Activated naive CD4-positive, alpha-beta T cell (primary cell): ENCODE measurements at places on chromosomes 7 and 10.

DNA sequence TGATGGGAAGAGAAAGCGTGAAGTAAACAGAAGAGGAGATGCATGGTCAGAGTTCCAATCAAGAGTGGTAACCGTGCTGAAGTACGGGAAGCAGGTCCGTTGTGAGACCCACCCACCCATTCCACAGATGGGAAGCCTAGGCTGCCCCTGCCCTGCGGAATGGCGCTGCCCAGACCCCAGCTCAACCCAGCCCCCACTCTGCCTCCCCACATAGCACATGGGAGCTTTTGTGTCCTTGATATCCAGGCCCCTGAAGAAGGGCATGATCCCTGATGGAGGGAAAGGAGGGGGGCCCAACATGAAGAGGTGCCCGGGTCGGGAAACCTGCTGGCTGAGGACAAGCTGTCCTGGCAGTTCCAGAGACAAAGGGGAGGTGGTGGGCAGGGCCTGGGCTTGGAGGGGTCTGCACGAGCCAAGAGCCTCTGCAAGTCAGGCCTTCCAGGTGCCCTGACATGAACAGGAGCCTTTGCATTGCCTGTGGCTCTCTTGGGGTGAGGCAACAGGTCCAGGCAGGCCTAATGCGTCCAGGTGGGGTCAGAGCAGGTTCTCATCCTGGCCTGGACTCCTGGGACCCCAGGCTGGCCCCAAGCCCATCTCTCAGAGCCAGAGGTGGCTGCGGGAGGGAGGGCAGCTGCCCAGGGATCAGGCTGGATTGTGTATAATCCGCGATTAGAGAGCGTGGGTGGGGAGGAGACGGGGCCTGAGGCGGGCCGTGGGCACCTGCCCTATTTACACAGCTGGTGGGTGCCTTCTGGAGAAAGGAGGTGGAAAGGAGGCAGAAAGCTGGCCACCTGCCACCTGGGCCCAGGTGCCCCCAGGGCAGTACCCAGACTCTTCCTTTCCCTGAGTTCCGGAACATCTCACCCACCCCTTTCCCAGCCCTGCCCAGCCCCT is 23.5 kb downstream of the YKT6 start:
- DNase-seq, result no peak

GRCh38 chr7:139526578-139527544 is 3.4 kb downstream of the CLEC2L start:
- DNase-seq, result no peak

DNA sequence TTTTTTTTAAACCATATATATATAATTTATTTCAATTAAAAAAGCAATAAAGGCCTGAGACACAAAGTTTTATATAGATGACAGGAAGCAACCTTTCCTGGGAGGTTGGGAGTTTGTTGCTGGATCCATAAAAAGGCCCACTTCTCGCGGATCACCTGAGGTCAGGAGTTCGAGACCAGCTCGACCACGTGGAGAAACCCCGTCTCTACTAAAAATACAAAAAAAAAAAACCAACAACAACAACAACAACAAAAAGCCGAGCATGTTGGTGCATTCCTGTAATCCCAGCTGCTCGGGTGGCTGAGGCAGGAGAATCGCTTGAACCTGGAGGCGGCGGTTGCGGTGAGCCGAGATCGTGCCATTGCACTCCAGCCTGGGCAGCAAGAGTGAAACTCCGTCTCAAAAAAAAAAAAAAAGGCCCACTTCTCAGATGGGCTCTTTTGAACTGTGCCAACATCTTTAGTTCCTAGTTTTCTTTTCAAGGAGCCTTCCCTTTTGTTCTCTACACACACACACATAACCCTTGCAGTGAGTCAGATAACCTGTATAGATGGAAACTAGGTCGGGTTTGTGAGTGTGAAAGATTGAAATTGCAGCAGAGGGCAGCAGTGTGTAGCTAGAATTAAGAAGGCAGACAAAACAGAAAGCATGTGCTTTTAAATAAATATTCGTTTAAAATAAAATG is 1.2 kb upstream of the SMNDC1 start:
- no peak for DNase-seq

GRCh38 chr10:131641231-131641630 is 259.6 kb upstream of the PPP2R2D start:
- DNase-seq, result no peak

DNA sequence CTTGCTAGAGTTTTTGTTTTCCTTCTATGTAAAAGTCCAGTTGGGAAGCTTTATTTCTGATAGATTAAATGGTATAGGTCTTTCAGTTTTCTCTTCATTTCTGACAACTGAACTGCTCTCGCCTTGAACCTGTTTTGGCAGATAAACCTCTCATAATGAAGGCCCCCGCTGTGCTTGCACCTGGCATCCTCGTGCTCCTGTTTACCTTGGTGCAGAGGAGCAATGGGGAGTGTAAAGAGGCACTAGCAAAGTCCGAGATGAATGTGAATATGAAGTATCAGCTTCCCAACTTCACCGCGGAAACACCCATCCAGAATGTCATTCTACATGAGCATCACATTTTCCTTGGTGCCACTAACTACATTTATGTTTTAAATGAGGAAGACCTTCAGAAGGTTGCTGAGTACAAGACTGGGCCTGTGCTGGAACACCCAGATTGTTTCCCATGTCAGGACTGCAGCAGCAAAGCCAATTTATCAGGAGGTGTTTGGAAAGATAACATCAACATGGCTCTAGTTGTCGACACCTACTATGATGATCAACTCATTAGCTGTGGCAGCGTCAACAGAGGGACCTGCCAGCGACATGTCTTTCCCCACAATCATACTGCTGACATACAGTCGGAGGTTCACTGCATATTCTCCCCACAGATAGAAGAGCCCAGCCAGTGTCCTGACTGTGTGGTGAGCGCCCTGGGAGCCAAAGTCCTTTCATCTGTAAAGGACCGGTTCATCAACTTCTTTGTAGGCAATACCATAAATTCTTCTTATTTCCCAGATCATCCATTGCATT is 27.1 kb downstream of the MET start:
- DNase-seq, result no peak

DNA sequence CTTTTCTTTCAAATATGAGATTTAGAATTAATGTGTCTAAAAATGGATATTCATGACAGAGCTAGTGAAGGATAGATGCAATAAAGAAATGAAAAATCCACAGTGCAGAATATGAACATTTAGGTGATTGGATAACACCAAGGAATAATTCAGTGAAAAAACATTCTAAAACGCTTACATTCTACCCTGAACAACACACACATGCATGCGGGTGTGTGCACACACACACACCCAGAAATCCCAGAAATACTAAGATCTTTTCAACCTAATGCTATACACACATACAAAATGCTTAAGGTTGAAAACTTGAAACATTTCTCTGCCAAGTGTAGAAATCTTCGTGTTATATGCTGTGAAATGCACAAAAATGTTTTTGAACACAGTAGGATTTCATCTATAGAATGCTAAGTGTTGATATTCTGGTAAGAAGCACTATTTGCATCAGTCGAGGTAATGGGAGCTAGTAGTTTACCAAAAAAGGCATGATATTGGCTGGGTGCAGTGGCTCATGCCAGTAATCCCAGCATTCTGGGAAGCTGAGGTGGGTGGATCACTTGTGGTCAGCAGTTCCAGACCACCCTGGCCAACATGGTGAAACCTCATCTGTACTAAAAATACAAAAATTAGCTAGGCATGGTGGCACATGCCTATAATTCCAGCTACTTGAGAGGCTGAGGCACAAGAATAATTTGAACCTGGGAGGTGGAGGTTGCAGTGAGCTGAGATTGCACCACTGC is 600.6 kb downstream of the PHTF2 start:
- no peak for DNase-seq

DNA sequence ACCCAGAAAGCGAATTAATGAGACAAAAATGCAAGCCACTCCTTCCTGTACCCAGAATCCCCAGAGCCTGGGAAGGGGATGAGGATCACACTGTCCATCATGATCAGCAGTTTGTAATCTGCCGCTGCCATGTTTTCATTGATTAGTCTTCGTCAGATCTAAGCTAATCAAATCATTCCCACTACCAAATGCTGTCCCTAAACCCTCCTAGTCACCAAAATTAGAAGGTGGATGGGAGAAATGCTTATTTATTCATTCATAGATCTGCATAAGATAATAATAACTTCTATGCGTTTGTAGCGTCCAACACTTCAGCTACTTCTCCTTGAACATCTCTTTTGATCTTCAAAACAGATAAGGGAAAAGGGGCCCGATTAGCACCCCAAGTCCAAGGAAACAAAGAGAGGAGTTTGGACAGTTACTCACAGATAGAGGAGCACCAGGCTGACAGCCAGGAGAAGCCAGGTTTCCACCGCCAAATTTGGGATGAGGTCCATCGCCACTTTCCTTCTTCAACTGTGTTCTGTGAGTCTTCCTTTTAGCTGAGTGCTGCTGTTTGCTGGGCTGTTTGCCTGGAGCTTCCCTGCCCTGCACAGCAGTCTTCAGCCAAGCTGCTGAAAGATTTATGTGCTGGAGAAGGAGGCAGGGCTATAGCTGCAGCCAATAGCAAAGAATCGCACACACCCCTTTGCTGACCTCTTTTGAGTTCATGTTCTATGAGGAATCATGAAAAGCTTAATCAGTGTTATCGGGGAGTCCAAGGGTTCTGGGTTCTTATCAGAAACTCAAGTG is at the start of gene CYP3A5:
CYP3A5 (minus strand) TSS at position 597 of the 792 bp plus-strand sequence; CDS start at position 497, 100 bp downstream.
- no peak for DNase-seq

DNA sequence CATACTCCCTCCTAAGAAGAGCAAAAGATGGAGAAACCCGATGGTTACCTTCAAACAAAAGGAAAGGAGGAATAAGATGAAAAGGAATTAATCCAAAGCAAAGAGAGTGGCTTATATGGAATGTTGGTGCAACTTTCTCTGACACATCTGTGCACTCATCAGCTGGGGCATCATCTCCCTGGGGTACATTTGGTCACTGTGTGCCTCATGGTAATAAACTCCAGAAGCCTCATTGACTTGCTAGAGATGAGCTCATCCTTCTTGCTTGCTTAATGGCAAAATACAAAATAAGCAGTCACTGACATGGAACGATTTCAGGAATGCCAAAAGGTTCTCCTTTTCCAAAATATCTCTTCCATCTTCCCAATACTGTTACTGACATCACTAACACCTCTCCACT is 22.5 kb downstream of the CAV1 start:
- no peak for DNase-seq

- DNase-seq, result no peak
Measured at GRCh38 chr10:4352414-4352961, 473.5 kb upstream of the AKR1E2 start.

DNA sequence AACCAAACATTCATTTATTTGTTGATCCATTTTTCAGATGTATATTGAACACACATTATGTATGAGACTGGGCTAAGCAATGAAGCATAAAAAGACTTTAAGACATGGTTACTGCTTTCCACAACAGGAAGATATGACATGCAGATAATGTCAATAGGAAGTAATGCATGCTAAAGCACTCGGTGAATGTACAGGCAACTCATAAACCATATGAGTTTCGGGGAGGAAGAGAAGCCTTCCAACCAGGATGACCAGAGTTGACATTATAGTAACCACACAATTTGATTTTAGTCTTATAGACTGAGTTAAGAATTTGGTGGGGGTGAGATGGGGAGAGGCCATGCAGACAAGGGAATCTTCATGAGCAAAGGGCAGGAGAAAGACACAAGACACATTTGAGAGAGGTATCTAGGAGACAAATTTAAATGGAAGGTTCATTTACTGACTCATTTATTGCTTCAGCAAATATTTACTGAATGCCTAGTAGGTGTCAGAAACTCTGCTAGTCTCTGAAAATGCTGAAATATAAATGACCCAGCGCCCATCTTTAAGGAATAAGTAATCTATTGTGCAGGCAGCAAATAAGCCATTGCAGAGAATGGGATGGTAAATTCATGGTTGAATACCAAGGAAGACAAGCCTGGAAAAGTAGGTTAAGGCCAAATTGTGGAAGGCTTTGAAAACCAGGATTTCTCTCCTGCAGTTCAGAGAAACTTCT is 19.0 kb upstream of the SLK start:
- no peak for DNase-seq

DNA sequence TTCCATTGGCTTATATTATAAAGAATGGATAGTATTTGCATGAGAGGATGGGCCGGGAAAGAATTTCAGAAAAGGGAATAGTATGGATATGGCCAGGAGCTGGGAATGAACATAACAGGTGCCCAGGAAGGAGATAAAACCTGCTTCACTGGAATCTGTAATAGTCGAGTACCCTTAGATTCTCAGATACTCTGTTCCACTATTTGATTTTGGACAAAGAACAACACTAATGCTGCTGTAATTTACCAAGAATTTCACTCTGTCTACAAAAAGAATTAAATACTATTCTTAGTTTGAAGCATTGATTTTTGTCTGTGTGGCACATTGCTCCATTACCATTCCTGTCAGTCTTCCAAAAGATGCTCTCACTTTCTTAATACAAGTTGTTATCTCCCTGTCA is 718.2 kb upstream of the LRRN3 start:
- no peak for DNase-seq

- DNase-seq, result no peak
Measured at GRCh38 chr10:48192881-48193450, 81.5 kb downstream of the FRMPD2 start.

DNA sequence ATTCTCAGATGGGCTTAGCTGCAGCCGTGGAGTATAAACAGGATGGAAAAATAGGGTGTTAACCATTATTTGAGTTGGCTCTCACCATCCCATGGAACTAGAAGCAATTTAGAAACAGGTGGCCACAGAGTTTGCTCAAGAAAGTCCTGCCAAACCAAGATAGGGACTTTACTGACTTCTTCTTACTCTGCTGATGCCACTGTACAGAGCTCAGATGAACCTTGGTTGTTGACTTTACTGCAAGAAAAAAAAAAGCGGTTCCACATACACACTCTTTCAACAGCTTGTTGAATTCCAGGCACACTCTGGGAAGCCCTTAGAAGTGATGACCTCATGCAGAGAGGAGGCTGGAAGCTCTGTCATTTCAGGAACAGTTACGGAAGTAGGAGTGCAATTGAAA is 753.4 kb downstream of the NRG3 start:
- no peak for DNase-seq

DNA sequence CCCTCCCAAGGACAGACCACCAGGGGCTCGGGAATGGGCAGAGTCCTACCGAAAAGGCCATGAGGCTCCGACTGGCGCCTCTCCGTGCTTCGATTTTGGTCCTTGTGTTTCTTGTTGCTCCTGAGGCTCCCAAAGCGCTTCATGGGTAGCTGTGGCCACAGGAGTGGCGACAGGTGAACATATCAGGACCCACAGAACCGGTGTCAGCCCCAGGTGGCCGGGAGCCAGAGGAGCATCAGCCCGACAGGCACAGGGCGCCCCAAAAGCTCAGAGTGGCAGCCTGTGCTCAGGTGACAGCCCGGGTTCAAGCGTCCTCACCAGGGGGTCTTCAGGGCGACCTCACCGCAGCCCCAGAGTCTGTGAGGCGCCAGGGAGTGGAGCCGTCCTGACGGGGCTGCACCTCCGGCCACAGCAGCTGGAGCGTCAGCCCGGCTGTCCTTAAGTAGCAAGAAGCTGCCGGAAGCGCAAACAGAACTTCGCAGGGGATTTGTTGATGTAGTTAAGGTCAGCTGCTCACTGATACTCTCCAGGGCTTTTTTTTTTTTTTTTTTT is 141.0 kb downstream of the PRKAG2 start:
- DNase-seq, result no peak

DNA sequence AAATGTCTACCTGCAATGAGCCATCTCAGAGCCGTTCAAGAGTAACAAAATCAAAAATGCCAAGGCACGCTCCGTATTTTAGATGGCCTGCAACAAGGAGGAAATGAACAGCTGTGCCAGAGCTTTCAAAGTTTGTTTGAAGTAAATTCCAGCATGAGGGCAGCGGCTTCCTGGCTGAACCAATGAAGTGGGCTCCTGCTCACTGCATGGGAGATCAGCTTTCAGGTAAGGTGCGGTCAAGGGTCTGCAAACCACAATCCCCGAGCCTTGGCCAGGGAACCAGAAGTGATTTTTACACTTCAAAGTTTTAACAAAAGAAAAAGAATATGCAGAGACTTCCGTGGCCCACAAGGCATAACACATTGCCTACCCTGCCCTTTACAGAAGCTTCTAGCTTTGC is 120.6 kb downstream of the DIP2C start:
- DNase-seq, result no peak
